Transverse colon (tissue), 4 donors: ENCODE measurements at places on chromosomes 16 and 17.

DNA sequence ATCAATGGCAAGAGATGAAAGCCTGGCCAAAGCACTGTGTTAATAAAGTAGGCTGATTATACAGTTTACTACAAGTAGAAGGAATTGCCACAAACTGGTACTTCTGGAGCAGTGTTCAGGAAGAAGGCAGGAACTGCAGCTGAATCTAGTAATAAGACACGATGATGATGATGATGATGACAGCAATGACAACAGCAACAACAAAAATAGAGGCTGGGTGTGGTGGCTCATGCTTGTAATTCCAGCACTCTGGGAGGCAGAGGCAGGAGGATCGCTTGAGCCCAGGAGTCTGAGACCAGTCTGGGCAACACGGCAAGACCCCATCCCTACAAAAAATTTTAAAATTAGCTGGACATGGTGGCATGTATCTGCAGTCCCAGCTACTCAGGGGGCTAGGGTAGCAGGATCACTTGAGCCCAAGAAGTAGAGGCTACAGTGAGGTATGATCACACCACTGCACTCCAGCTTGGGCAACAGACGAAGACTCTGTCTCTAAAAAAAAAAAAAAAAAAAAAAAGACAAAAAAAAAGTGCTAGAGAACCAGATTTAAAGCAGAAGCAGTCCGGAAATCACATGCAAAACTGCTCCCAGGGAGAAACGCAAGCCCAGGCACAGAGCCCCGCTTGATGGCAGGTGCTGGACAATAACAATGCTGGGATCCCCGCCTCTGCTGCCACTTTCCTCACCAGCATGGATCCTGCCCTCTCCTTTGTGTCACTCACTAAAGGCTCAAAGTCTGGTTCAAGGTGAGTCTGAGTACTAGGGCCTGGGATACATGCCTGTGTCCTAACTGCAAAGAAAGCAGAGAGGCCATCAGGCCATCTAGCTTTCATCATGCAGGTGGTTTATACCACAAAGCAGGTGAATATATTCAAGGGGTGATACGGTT lies 44.8 kb downstream of the CPPED1 start:
- no peak for DNase-seq

- DNase-seq = no peak
Observed at GRCh38 chr17:81067391-81067811, 32.5 kb downstream of the BAIAP2 start.

DNA sequence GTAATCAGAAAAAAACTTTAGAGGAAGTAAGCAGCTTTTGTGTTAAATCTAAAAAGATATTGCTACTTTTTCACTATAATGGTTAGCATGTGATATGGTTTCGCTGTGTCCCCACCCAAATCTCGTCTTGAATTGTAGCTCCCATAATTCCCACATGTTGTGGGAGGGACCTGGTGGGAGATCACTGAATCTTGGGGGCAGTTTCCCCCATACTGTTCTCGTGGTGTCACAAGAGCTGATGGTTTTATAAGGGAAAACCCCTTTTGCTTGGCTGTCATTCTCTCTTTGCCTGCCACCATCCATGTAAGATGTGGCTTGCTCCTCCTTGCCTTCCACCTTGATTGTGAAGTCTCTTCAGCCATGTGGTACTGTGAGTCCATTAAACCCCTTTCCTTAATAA lies 117.1 kb downstream of the KCNJ2 start:
- DNase-seq = no peak

DNA sequence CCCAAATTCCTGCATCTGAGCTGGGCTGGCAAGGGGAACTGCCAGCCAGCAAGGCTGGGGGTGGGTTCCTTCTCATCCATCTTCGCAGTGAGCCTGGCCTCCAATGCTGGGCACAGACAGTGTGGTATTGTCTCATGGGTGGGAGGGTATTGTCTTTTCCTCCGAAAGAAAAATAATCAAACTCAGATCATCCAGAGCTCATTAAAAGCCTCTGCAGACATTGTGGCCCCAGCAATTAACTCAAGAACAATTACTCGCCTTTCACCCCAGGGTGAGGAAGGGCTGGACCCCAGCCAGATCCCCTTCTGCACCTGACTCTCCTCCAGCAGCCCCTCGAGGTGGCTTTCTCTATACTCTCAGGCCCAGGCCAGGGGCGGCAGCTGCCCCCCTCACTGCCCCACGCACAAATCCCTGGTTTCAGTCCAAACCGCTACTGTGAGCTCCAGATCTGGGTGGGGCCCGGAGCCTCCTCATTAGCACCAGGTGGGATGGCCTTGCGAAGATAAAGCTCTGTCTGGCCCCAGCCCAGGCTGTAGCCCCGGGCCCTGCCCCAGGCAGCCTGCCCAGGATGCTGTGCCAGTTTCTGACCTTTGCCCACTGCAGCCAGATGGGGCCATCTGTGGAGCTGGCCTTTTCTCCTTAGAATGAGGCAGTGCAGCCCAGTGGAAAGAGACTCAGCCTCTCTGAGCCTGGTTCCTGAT lies 2.3 kb upstream of the KRT15 start:
- peak; percentile 79 for DNase-seq

- peak; percentile 46 for DNase-seq
Observed at GRCh38 chr17:30363715-30364202, 15.0 kb upstream of the CPD start.

- DNase-seq = no peak
Observed at GRCh38 chr17:39756380-39757079, 18.8 kb downstream of the GRB7 start.

DNA sequence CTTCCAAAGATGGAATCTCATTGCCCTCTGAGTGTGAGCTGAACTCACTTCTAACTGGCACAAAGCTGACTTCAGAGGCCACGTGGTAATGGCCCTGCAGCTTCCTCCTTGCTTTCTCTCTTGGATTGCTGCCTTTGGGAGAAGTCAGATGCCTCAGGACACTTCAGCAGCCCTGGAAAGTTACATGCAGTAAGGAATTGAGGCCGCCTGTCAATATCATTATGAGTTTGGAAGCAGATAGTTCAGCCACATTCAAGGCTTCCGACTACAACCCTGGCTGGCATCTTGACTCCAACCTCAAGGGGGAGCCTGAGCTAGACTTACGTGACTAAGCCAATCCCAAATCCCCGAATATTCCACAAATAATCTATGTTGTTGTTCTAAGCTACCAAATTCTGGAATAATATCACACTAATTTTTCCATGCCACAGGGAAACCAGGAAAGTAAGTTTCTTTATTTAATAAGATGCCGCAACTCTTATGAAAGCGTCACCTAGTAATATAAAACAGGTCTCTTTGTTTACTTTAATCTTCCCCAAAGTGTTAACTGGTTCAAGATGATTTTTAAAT lies 13.6 kb downstream of the CEP20 start:
- DNase-seq = peak; percentile 53
